ENCODE measurements at places on chromosomes 12 and 14.

DNA sequence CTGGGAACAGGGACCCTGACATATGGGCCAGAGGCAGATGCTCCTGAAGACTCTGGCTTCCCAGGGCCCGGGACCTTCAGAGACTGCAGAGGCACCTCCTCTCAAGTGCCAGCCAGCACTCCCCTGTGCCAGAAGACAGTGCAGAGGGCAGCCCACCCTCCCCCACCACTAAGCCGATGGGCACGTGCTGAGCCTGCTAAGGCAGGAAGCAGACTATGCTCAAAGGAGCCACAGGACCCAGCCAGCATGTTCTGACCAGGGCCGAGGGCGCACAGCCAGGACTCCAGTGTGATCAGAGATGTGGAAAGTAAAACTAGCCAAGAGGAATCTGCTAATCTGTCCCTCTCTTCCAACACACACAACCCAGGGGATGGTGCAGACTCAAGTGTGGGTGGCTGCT, 29.8 kb downstream of the DIO3 start:
- no peak for DNase-seq

DNA sequence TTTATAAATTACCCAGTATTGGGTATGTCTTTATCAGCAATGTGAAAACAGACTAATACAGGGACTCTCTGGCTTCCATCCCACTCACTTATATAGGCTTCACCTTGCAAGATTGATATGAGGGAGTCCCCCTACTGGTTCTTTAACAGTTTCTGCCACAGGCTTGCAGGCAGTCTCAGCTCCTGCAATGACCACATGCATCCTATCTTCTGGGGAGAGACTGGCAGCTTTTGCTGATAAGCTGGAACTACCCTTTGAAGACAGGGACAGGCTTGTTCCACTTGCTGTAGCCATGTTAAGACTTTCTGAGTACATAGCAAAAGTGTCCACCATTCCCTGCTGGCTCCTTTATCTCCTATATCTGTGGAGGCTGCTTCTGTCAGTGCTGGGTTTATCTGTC, 531.7 kb upstream of the FLRT2 start:
- no peak for DNase-seq

- DNase-seq: peak; percentile 42
These were observed 1.7 kb upstream of the C12orf56 start for GRCh38 chr12:64392221-64392620.

DNA sequence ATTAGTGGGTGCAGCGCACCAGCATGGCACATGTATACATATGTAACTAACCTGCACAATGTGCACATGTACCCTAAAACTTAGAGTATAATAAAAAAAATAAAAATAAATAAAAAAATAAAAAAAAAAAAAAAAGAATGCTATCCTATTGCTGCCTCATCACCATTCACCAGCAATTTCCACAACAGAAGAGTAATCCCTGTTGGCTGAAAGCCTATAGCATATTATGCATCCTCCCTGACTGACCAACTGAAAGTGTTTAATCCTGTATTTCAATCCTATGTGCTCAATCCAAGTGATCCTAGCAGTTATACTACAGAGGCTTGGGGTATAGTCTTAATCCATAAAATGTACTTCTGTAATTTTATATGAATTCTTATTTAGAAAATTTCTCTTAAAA, 18.5 kb downstream of the DICER1 start:
- DNase-seq: no peak

DNA sequence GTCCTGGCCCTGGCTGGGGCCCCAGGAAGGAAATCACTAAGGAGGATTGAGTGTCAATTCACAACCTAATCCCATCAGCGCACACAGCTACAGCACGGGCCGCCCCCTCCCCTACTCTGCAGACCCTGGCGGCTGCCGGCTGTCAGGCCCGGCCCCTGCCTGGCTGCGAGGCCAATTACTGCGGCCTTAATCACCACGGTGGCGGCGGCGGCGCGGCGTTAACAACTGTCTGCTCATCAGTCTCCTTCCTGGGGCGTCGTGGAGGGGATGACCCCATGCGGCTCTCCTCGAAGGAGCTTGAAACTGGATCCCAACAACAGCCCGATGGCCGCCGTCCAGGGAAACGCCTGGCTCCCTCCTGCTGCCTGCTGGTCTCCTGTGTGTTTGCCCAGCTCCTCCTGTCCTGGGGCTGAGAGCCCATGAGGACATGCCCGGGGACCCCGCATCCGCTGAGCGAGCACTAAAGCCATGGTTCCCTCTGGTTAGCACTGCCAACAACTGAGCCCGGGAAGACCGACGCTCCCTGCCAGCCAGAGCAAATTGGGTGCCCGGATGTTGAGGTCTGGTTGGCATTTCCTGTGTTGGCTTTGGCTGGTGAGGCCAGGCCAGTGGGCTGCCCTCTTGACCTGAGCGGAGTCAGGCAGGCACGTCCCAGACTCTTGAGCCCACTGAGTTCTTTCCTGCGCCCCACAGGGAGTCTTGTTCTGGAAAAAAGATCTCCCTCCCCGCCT, 21.8 kb upstream of the EIF2B2 start:
- DNase-seq: peak; percentile 88

DNA sequence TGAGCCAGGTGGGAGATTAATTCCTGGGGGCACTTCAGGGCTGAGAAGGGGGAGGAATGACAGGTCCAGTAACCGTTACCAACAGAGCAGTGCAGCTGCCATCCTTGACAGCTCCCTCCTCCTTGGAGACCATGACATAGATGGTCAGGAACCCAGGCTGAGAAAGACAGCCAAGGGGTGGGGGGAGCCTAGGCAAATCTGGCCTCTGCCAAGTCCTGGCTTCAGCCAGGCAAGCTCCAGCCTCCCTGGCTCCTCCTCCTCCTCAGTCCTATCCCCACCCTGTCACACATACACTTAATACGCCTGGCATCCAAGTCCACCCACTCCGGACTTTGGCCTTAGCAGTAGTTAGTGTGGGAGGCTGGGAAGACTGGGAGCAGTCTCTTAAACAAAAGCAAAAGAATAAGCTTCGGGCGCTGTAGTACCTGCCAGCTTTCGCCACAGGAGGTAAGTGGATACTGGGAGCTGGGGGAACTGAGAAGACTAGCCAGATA, at the start of gene RDH5:
Gene RDH5 (plus strand): TSS at position 323 of the 494 bp plus-strand sequence. CDS start 792 bp downstream, outside the sequence.
- DNase-seq: no peak

- DNase-seq: no peak
These were observed 66.7 kb upstream of the E2F7 start for GRCh38 chr12:77131977-77132490.

DNA sequence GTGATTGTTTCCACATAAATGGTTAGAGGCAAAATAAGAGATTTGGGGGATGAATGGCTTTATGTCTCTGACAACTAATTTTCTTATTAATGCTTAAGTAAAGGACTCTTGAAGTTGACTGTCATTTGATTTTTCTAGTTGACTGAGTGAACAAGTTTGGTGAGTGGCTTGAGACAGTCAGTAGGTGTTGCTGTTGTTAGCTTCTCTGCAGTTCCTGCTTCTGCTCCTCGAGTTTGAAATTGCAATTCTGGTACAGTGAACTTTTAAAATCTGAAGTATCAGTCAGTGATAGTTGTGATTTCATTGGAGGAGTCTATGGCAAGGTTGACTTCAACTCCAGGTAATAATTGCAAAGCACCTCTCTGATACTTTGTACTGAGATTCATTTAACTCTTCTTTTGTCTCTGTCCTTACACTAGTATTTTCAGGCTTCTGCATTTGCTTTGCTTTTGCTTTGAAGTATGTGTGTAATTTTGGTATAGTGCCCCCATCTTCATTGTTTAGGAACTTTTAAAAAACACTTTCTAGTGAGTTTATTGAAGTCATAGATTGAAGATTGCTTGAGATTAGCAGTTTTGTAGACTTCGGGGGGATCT, 415.5 kb downstream of the PCNX1 start:
- peak; percentile 10 for DNase-seq

- DNase-seq: no peak
These were observed 172.8 kb downstream of the BTG1 start for GRCh38 chr12:91972896-91973295.

DNA sequence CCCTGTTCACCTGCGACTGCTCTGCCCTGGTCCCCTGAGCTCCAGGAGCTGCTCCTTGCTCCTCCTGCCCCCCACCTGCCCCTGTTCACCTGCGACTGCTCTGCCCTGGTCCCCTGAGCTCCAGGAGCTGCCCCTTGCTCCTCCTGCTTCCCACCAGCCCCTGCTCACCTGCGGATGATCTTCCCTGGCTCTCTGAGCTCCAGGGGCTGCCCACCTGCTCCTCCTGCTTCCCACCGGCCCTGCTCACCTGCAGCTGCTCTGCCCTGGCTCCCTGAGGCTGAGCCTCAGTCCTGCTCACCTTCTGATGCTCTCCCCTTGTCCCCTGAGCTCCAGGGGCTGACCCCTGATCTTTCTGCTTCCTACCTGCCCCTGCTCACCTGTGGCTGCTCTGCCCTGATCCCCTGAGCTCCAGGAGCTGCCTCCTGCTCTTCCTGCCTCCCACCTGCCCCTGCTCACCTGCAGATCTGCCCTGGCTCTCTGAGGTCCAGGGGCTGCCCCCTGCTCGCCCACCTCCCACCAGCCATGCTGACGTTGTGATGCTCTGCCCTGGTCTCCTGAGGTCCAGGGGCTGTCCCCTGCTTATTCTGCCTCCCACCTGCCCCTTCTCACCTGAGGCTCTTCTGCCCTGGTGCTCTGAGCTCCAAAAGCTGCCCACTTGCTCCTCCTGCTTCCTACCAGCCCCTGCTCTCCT, 219.2 kb downstream of the TMEM121 start:
- DNase-seq: no peak

GRCh38 chr14:65252482-65253255, 150.4 kb upstream of the MAX start:
- DNase-seq: no peak

- peak; percentile 27 for DNase-seq
These were observed 96.1 kb downstream of the PPHLN1 start for GRCh38 chr12:42421844-42422779.

- no peak for DNase-seq
These were observed 13.1 kb downstream of the ARMH4 start for GRCh38 chr14:58138714-58139482.

GRCh38 chr12:50524621-50525020, 19.8 kb downstream of the DIP2B start:
- no peak for DNase-seq

GRCh38 chr12:92516277-92516600, 186.6 kb upstream of the PLEKHG7 start:
- no peak for DNase-seq

DNA sequence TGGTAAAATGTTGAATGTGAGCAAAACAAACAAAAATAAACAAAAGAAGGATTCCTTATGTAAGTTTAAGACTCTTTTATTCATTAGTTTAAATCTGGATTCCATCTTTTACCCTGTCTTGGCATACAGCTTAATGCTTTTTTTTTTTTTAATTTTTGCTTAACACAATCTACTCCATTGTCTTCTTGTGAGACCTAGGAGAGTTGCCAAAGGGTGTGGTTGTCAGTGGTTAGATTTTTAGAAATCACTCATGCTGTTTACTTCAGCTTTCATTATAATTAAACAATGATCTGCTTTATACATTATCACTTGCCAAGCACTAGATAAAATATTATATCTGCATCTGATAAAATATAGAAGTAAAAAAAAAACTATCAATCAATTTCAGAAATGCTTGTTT, 77.7 kb upstream of the KITLG start:
- no peak for DNase-seq

DNA sequence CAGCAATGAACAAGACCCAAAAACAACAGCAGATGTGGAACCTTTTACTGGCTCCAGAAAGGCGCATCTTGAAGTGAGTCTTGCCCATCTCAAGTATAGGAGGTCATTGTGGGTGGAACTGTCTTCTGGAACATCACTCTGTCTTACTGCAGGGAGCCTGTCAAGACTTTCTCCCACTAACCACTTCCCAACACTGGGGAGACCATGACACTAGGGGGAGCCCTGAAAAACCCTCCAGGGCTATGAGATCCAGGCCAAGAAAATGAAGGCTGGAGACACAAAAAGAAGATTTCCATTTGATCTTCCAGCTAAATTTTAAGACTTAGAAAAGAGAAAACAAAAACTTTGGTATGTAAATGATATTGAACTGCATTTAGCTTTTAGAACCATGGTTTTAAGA, 13.5 kb upstream of the ATG14 start:
- no peak for DNase-seq

- no peak for DNase-seq
These were observed 173.3 kb upstream of the ABCD2 start for GRCh38 chr12:39792938-39793337.

DNA sequence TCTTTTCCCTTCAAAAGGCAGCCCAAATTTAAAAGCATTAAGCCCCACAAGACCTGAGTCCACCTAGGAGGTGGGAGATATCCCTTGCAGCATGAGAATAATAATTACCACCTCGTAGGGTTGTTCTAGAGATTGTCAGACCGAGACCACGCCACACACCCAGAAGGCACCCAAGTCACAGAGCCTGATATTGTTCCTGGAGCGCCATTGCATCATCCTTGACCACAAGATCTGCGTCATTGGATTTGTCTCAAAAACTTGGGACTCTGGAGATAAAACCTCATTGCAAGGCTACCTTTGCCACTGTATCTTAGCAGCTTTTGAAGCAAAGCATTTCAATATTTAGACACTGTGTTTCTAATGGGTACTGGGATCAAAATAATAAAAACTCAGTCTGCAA, 29.4 kb upstream of the PPP2R5C start:
- no peak for DNase-seq

- DNase-seq: no peak
These were observed 721.4 kb downstream of the TMTC2 start for GRCh38 chr12:83408146-83408545.

DNA sequence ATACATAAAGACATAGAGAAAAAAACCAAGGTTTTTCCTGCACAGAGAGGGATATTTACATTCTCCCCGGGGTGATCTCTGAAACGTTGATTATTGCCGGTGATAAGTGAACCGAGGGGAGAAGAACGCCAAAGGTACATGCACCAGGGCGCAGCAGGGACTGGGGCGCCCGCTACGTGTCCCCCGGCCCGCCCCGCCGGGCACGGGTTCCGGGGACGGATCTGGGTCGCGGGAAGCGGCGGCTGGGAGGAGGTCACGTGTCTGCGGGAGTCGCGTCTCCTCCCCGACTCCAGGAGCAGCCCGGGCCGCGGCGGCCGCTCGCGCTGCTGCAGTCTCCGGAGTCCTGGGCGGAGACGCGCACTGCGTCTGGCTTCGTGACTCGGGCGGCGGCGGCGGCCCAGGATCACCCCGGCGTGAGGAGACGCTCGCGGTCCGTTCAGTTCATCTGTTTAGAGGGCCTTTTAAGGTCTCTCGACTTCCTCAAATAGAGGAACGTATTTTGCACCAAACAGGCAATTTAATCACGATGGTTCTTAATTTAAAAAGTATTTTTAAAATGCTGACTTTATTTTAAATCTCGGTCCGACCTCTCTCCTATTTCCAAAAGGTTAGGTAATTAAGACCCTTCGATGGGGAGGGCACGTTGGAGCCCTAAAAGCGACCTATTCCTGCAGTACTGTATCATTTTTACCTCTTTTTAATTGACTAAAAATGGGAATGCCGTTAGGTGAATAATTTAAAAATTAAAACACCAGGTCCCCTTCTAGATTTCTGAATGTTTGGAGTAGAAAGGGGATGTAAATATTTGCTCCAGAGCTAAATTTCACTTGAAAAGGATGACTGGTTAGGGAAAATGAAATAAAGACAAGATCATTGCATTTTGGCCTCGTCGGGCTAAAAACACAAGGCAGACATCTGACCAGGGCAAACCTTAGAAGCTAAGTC, 1.8 kb upstream of the BHLHE41 start:
- DNase-seq: peak; percentile 68
